ENCODE measurements at places on chromosomes 3 and 15.

DNA sequence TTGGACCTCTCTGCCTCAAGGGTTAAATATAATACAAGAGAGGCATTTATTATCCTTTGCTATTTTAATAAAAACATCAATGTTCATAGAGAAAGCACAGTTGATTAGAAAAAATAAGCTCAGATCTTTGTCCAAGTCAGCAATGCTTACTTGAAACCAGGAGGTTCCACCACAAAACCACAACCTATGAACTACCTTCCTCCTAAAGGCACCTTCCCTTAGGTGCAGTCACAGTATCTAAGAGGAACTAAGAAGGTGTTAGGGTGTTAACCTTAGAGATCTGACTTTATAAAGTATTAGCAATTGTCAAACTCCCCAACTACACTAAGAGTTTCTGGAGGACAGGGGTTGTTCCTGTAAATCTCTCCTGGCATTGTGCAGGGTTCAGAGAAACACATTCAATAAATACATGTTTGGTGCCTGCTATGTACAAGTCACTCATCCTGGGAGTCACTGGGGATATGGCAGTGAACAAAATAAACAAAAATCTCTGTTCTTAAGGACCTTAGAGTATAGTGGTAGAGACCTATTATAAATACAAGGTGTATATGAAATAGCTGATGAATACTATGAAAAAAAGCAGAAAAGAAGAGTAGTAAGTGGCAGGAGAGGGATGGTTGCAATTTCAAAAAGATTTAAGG, 208.6 kb downstream of the NFKBIZ start:
- H3K27ac ChIP-seq = peak overlapping the region; percentile 12
- H3K4me3 ChIP-seq = peak overlapping the region; percentile 22
- no peaks in the 10 kb centered on the region for H3K36me3 ChIP-seq
- no peaks in the 10 kb centered on the region for H3K27me3 ChIP-seq
- DNase-seq = no peak

DNA sequence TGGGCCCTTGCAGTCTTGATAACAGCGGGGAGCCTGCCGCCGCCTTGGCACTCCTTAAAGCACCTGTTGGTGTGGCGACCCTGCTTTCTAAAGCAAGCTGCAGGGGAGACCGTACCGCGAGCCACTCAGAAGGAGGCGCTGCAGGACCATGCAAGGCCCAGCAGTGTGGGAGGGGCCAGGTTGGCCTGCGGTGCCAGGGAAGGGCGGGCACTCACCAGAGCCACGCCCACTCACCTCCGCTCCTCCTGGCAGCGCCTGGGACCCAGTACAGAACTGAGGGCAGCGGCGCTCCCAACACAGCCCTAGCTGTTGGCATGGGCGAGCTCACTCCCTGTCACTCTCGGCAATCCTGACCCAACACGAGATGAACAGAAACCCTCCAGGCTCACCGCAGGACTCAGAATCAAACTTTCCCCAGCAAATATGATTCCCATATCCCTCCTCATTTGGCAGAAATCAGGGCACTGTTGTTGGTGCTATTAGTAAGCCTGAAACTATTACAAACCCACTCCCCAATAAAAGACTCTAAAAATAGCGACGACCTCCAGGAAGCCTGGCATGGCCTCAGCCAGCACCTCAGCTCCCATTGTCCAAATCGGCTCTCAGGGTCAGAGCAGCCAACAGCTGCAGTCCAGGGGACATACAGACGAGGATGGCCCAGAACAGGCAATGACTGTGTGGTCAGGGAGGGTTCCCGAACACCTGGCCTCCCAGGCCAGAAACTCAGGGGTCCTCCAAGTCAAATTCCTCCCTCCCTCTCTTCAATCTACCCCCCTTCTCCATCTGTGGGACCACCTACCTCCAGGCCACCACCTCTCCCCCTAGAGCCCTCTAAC, 77.2 kb downstream of the TBC1D2B start:
- peaks cover 12% of the 10 kb centered on the region for H3K36me3 ChIP-seq
- H3K4me1 ChIP-seq = peaks cover 24% of the 10 kb centered on the region
- no peaks in the 10 kb centered on the region for H3K27me3 ChIP-seq

DNA sequence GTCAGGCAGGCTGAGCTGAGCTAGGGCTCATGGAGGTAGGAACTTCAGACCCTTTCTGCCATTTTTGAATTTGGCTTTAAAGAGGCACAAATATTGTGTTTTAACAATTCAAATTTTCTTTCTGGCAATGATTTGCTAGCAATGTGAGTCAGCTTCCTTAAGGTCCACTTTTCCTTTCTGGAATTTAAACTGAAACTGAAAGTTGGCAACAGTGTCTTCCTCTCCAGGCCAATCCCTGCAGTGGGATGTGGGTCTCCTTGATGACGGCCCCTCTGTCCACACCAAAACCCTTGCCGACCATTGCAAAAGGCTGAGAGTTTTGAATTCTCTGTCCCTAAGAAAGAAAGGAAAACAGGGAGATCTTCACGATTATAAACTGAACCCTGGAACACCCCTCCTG, 27.1 kb downstream of the RPSA start:
- DNase-seq = no peak
- H3K4me1 ChIP-seq = no peaks in the 10 kb centered on the region
- H3K36me3 ChIP-seq = no peaks in the 10 kb centered on the region
- no peak overlapping the region for H3K4me3 ChIP-seq
- H3K27me3 ChIP-seq = peaks cover 8% of the 10 kb centered on the region

- H3K36me3 ChIP-seq = no peaks in the 10 kb centered on the region
- H3K4me3 ChIP-seq = no peak overlapping the region
- H3K27ac ChIP-seq = no peak overlapping the region
- peaks cover 28% of the 10 kb centered on the region for H3K27me3 ChIP-seq
- no peaks in the 10 kb centered on the region for H3K4me1 ChIP-seq
Measured at GRCh38 chr15:74225928-74226327, 10.2 kb upstream of the CCDC33 start.

DNA sequence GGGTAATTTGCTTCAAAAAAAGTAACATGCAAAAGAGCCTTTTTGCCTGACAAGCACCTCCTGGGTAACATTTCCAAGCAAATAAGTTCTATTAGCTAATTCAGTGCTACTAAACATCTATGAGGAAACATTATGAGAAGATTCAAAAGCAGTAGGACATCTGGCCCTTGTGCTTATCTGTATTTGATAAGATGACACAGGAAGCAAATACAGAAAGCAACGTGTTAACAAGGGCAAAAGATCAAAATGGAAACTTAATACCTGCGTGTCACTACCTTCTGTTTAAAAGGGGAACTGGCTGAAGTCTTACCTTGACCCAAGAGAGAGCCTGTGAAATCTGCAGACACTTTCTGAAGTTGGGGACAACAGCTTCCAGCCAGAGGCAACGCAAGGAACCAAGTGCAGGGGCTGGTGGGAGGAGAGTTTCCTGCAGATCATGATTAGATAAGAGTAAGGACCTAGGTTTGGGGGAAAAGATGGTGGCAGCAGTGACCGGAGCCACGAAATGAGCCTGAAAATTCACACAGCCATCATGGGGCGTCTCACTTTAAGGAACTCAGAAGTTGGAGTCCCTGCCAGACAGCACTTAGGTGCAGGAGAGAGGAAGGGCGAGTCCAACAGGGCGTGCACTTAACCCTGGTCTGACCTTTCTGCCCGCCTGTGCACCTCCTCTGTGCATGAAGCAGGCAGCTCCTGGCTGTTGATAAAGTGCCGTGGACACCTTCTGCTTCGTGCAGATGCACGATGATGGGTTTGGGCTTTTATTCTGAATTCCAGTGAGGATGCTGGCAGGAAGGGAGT, 153.6 kb upstream of the BHLHE40 start:
- H3K27me3 ChIP-seq = no peaks in the 10 kb centered on the region
- H3K4me1 ChIP-seq = peaks cover 100% of the 10 kb centered on the region
- H3K36me3 ChIP-seq = peaks cover 40% of the 10 kb centered on the region

DNA sequence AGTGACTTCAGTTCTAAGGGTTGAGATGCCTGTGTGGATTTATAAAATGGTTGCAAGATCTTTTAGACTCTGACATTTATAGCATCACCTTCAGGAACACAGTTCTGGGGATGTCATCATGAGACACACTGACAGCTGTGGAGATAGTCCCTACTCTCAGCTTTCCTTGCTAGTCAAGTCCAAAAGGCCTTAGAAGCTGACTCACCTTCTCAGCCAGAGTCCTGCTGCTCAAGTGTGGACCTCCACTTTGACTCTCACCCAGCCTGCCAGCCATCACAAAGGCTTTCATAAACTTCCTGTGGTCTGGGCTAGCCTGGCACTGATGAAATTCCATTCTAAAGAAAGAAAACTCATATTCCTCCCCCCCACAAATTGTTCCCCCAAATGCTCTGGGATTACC, 44.8 kb downstream of the TMEM39A start:
- DNase-seq = no peak
- no peaks in the 10 kb centered on the region for H3K36me3 ChIP-seq
- H3K4me1 ChIP-seq = no peaks in the 10 kb centered on the region
- no peak overlapping the region for H3K4me3 ChIP-seq

GRCh38 chr15:70508561-70509281, 254.6 kb downstream of the UACA start:
- H3K36me3 ChIP-seq = peaks cover 22% of the 10 kb centered on the region
- DNase-seq = peak; percentile 48
- peak overlapping the region; percentile 48 for H3K4me3 ChIP-seq
- peaks cover 64% of the 10 kb centered on the region for H3K4me1 ChIP-seq

DNA sequence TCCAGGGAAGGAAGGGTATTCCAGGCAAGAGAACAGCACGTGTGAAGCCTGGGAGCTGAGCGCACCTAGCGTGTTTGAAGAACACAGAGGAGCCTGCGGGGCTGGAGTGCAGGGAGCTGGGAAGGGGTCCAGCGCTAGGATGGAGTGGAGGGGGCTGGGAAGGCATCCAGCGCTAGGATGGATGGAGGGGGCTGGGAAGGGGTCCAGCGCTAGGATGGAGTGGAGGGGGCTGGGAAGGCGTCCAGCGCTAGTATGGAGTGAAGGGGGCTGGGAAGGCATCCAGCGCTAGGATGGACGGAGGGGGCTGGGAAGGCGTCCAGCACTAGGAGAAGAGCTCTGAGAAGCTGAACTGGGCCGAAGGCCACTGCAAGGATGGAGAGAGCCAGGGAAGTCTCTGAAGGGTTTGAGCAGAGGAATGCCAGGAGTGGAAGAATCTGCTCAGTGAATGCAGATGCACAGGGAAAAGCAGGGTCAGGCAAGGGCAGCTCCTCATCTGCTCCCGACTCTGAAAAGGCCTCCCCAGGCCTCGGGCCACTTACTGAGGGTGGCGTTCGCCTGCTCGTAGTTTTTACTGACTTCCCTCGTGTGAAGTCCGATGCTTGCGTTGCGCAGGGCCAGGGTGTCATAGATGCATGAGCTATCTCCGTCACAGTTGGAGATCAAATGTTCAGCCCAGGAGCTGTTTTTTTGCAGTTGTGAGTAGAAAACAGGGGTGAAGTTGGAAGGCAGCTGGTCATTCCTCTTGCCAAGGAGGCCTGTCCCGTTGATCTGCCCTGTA, 39.8 kb downstream of the MUC20 start:
- no peak overlapping the region for H3K27ac ChIP-seq
- no peaks in the 10 kb centered on the region for H3K36me3 ChIP-seq
- no peak overlapping the region for H3K4me3 ChIP-seq
- peaks cover 10% of the 10 kb centered on the region for H3K4me1 ChIP-seq

DNA sequence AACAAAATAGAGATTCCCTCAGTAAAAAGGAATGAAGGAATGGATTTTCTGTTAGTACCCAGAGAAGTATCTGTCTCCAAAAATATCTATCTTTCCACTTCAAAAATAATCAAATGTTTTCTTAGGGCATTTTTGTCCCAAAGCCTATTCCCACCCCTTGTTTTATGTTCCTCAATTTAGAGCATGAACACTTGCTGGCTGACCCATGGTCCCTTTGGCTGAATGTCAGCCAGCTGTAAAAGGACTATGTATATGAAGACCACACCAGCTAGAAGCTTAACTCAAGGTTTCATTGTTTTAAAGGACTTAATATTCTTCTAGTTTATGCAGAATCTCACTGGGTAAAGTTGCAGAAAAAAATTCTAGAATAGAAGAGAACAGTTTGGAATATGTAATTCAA, 931.2 kb downstream of the MCTP2 start:
- H3K4me3 ChIP-seq = no peak overlapping the region
- DNase-seq = no peak
- no peaks in the 10 kb centered on the region for H3K4me1 ChIP-seq
- no peaks in the 10 kb centered on the region for H3K27me3 ChIP-seq
- H3K36me3 ChIP-seq = no peaks in the 10 kb centered on the region
- no peak overlapping the region for H3K27ac ChIP-seq

- H3K36me3 ChIP-seq = no peaks in the 10 kb centered on the region
- H3K27ac ChIP-seq = no peak overlapping the region
- no peak overlapping the region for H3K4me3 ChIP-seq
- H3K4me1 ChIP-seq = no peaks in the 10 kb centered on the region
Measured at GRCh38 chr3:173893066-173893465, 495.5 kb downstream of the NLGN1 start.

DNA sequence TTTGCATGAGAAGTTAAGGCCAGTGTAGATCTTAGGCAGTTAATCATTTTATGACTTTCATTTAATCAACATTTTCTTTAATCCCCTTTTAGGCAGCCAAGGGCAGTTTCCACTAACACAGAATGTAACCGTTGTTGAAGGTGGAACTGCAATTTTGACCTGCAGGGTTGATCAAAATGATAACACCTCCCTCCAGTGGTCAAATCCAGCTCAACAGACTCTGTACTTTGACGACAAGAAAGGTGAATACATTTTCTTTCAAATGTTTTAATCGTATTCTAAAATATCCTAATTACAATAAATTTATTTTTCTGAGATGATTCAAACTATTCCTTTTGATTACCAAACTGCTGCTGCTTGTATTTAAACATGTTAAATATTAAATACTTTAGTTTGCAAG, 843.2 kb downstream of the CADM2 start:
- no peak for DNase-seq
- no peaks in the 10 kb centered on the region for H3K27me3 ChIP-seq
- H3K27ac ChIP-seq = no peak overlapping the region
- H3K4me3 ChIP-seq = no peak overlapping the region

DNA sequence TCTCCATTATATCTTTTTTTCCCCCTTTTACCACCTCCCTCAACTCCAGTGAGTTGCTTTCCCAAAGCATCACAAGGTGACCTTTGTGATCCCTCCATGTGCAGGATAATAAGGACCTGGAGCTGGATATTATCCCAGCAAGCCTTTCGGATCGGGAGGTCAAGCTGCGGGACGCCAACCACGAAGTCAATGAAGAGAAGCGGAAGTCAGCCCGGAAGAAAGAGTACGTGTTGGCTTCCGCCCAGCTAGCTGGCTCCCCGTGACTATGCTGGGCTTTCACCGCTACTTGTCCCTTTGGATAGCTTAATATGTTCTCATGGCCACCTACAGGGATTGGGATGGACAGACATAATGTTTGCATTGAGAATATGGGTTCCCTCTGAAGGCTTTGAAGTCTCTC, 273.7 kb upstream of the UMPS start:
- DNase-seq = no peak
- peaks cover 15% of the 10 kb centered on the region for H3K27me3 ChIP-seq
- no peaks in the 10 kb centered on the region for H3K4me1 ChIP-seq
- no peak overlapping the region for H3K4me3 ChIP-seq
- H3K36me3 ChIP-seq = no peaks in the 10 kb centered on the region
